NCI-H1930 (cell line): ENCODE measurements at places on chromosomes 11 and 22.

DNA sequence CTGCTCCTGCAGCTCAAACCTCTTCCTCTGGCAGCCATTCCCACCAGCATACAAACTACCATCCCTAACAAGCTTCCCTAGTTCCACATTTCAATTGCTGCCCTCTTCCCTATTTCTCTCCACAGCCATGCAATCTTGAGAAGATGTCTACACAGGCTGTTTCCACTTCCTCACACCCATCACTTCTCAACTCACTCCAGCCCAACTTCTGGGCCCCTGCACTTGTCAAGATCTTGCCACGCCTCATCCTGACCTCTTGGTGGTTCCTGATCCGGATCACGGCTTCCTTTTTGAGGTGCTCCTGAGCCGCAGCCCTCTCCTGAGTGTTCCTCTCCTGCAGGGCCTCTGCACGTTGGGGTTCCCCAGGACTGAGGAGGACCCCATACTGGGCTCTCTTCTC is 22.6 kb downstream of the RPL27A start:
- no peak for DNase-seq

- no peak for DNase-seq
Observed at GRCh38 chr22:43297270-43298061, 45.7 kb downstream of the SCUBE1 start.

- no peak for DNase-seq
Observed at GRCh38 chr11:79382301-79383050, 58.4 kb downstream of the TENM4 start.

- no peak for DNase-seq
Observed at GRCh38 chr11:68352591-68352990, 40.2 kb downstream of the LRP5 start.

GRCh38 chr11:68282141-68282860 is 10.5 kb upstream of the C11orf24 start:
- no peak for DNase-seq

- DNase-seq: no peak
Observed at GRCh38 chr22:27075028-27075678, 417.8 kb downstream of the MIAT start.

- DNase-seq: no peak
Observed at GRCh38 chr11:133660202-133660568, 127.9 kb upstream of the OPCML start.

GRCh38 chr11:125222494-125222893 is 57.9 kb downstream of the PKNOX2 start:
- DNase-seq: no peak

- no peak for DNase-seq
Observed at GRCh38 chr11:47257517-47258316, at the start of gene NR1H3. Gene NR1H3, plus strand, starts transcription at chr11:47257996. Its CDS starts 1,221 bp downstream, at chr11:47259217.

- no peak for DNase-seq
Observed at GRCh38 chr22:26577081-26577480, 12.9 kb downstream of the TPST2 start.

GRCh38 chr11:64238999-64239398 is 1.9 kb upstream of the FKBP2 start:
- DNase-seq: no peak

DNA sequence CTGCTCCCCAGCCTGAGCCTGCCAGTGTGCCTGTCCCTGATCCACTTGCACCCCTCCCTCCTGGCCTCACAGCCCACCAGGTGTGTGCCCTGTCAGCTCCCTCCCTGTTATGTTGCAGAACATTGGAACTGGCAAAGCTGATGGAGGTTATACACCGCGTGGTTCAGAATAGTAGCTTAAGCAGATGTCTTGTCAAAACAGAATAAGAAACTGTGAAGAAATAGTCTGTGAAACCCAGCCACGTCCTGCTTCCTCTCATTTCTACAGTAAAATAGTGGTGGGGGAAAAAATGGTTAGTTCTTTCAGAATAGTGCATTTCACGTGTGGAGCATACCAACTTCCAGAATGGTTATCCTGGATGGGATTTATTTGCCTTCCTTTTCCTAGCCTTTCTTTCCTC is 161.2 kb upstream of the NAV2 start:
- no peak for DNase-seq

- no peak for DNase-seq
Observed at GRCh38 chr11:125773516-125773915, 5.1 kb downstream of the PATE2 start.

- no peak for DNase-seq
Observed at GRCh38 chr11:31861011-31861410, 49.9 kb upstream of the PAX6 start.

DNA sequence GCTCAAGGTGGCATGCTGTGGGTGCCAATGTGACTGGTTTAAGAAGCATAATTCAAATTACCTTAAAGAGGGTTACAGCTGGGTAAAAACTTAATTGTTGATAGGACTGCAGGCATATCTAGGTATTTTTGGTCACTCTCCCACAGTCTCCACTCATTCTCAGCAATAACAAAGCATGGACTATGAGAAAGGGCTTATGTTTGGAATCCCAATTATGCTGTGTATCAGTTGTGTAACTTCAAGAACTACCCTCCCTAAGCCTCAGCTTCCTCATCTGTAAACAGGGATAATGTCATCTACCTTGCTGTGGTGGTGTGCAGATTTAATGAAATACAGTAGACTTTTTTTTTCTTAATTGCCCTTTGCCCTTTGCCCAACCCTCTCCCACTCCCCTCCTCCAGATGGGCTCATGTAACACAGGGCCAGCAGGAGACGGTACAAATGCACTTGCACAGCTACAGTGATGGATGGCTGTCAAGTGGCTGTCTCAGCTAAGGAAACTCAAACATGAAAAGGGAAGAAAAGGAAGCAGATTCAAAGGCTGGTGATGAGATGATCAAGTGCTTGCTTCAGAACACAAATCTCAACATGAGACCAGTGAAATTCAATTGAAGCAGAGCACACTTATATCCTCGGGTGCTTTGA is 37.6 kb downstream of the MAP6 start:
- no peak for DNase-seq

DNA sequence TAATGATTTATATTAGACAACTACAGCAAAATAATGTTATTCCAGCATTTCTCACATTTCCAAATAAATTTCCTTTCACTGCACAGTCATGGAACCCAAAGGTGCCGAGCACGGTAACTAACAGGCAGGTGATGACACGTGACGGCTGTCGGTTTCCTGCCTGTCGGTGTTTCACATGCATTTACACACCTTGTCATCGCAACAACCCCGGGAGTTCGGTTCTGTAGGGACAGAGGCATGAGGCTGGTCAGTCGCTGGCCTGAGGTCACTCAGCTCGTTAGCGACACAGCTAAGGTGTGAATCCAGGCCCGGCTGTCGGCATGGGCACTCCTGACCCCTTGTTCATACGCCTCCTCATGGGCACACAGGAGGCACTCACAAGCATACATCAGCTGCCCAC is 9.9 kb downstream of the DNAL4 start:
- no peak for DNase-seq

DNA sequence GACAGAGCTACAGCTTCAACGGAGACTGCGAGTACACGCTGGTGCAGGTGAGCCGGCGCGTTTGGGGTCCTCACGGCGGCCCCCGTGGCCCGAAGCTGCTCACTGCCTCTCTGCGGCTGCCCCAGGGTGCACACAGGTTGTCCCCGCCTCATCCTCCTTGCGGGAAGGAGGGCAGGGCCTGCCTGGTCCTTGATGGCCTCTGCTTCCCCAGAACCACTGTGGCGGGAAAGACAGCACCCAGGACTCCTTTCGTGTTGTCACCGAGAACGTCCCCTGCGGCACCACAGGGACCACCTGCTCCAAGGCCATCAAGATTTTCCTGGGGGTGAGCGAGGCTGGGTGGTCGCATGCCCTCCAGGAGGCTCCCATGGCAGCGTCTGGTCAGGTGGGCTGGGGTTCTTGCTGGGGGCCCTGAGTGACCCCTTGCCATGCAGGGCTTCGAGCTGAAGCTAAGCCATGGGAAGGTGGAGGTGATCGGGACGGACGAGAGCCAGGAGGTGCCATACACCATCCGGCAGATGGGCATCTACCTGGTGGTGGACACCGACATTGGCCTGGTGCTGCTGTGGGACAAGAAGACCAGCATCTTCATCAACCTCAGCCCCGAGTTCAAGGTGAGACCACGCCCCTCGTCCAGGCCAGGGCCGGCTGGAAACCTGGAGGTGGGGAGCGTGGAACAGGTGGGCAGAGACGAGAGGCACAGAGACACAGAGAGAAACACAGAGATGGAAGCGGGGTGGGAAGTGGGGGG is 19.4 kb downstream of the MUC5AC start:
- no peak for DNase-seq

DNA sequence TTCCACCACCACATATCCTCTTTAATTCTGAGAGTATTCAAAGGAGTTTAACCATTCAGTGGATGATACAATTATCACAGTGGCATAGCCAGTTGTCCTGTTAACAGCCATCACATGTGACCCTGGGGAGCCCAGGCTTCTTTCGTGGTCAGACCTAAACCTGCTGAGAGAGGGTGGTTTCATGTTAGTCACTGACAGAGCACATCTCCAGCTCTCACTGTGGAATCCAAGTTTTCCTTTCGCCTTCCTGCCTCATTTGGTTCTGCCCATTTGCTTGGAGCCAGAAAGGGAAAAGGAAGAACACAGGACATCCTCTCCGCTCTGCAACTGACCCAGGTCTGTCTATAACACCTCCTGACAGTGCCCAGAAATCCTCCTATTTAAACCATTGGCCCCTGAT is 60.4 kb downstream of the MCHR1 start:
- DNase-seq: no peak

DNA sequence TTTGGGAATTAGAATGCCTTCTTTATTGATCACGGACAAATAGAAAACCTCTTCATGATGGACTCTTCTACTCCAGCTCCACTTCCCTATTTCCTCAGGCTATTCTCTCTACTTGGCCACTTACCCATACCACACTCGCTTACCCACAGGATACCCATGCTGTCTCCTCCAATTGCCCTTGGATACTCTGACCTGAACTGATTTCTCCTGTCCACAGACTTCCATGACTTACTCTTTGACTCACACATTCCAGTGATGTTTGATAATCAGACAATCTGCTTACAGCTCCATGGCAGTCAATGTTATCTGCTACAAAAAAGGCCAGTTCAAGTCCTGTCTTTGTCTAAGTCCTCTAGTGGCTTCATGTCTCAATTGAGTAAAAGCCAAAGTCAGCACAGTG is 292.0 kb upstream of the CTSC start:
- DNase-seq: no peak

DNA sequence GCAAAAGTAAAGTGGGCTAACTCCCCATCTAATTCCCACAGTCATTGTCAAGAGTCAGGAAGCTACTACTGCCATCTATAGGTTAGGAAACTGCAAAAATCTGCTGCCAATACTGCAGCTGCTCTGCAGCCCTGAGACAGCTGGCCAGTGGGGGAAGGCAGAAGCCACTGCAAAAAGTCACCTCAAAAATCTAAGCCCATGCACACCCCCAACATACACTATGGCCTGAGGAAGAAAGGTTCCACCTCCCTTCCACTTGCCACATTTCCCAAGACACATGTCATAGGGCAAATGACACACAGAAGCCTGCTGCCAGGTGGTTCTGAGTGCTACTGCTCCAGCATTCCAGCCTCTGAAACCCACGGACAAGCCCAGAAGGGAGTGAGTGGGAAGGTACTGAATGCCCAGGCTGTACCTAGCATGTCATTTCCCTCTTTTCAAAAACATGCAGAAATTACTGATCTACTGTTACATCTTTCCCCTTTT is 36.9 kb downstream of the DGCR2 start:
- DNase-seq: no peak

DNA sequence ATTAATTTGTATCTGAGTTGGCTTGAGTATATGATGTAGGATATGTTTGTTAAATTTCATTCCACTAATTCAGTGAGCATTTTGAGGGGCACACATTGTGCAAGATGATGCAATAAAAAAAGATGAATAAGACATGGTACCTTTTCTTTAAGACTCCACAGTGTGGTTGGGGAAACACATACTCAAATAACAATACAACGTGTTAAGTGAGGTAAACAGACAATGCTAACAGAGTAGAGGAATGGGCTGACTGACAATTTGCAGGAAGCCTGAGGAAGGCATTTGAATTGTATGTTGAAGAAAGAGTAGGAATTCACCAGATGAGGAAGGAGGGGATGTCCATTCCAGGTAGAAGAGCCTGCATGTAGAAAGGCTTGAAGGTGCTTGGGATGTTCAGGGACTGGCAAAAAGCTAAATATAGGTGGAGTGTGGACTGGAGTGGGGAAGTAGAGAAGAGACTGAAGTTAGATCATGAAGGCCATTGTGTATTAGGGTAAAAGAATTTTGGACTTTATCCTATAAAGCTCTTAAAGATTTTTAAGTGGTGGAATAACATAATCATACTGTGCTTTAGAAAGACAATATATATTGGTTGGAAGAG is 6.8 kb downstream of the RNF169 start:
- DNase-seq: no peak

GRCh38 chr11:95734009-95734572 is 55.5 kb downstream of the FAM76B start:
- no peak for DNase-seq

- no peak for DNase-seq
Observed at GRCh38 chr11:96159968-96160367, 183.0 kb downstream of the MAML2 start.

DNA sequence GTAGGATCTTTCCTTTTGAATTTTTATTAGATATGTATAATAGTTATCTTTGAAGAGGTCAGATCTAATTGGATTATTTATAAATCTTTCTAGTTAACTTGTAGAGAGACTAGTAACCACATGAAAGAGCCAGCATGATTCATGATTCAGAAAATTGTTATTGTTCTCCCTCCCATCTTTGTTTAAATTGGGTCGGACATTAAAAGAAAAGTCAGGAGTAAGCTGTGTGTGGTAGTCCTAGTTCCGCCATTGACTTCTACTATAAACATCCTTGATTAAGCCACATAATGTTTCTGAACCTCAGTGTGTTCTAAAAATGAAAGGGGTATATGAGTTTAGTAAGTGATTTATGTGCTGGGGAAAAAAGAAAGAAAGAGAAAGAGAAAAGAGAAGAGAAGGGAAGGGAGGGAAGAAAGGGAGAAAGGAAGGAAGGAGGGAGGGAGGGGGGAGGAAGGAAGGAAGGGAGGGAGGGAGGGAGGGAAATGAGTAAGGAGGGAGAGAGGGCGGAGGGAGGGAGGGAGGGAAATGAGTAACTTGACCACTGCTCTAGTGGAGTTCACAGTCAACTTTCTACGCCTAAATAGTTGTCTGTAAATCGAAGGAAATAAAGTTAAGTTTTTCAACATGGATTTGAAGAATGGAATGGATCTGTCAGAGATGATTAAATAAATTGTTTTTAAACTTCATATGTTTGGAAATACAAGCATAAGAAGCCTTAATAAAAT is 32.9 kb downstream of the SIK2 start:
- DNase-seq: no peak

DNA sequence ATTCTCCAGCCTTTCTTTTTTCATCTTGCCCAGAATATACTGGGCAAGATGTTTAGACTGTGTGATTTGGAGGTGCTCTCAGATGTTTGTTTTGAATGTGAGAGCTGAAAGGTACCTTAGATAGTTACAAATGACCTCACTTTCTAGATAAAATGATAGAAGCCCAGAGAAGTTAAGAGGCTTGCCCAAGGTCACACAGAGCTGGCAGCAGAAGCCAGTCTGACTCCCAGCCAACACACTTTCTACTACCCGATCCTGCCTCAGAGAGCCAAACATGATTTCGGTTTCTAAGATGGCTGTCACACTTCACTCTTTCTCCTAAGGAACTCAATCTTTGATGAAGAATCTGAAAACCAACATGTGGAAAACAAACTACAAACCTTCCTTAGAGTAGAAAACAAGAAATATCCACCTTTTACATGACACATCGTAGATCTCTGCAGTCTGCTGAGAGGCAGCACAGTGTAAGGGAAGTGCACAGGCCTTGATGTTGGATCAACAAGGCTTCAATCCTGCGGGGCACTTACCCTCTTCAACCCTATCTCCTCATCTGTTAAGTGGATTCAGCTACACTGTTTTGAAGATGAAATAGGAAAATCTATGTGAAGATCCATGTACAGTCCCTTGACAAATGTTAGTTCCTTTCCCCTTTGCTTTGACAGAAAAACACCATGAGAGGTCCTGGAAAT is 58.6 kb downstream of the SYTL2 start:
- no peak for DNase-seq
